Jurkat, Clone E6-1 (cell line): ENCODE measurements at places on chromosomes 4 and X.
A peak's percentile ranks its signal among the peaks of the same experiment; 100 is the strongest.

DNA sequence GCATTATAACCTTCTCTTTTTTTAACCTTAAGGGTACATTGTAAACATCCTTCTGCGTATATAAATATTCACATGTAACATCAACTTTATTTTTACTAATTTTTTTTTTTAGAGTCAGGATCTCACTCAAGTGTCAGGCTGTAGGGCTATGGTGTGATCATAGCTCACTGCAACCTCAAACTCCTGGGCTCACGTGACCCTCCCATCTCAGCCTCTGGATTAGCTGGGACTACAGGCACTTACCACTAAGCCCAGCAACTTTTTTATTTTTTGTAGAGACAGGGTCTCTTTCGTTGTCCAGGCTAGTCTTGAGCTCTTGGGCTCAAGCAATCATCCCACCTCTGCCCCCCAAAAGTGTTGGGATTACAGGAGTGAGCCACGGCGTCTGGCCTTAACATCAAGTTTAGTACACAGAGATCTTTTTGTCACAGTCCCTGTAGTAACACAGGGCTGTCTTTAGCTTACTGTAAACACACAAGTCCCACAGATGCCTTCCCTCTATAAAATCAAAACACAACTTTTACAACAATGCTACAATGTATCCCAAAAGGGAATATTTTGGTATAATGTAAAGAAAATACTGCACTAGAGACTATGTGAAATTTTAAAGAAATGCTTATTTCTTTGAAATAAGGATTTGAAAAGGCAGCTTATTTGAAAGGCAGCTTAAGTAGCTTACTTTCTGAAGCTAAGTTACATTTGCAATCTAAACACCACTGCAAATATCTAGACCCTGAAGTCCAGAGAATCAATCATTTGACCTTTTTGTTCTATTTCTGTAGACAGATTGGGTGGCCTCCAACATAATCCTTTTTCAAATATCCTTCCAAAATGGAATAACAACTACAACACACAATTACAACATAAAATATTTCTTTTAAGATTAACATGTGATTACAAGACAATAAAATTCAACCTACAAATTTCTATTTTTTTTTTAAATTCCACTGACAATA is 116.0 kb downstream of the APBB2 start:
- DNase-seq: no peak

DNA sequence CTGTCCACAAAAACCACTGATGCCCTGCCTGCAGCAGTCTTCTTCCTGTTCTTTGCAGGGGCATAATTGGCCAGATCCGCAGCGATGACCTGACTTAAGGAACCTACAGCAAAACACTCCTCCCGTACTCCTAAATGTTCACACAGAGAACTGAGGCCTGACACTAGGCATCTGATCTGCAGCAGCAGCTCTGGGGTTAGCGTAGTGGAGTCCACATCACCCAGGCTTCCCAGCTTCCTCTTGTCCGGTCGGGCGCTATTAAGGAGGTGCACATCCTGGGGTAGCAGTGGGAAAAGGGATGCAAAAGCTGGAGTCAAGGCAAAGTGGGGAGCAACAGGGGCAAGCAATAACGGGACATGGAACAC is 758 bp downstream of the SCFD2 start:
- no peak for DNase-seq

DNA sequence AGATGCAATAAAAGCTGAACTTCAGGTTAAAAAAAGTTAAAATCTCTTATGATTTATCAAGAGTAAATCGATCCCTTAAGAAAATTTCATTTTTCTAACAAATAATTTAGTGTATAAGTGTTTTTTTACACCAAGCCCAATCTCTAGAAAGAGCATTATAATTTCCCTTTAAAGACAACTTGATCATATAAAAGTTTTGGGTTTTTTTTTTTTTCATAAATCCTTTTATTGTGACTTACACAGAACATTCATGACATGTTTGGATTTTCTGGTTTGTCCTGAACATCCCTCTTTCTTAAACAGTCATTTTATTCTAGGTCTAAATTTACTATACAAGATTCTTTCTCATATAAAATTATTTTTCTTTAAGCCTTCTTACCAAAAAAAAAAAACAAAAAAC is 6.5 kb downstream of the ZNF721 start:
- DNase-seq: no peak

DNA sequence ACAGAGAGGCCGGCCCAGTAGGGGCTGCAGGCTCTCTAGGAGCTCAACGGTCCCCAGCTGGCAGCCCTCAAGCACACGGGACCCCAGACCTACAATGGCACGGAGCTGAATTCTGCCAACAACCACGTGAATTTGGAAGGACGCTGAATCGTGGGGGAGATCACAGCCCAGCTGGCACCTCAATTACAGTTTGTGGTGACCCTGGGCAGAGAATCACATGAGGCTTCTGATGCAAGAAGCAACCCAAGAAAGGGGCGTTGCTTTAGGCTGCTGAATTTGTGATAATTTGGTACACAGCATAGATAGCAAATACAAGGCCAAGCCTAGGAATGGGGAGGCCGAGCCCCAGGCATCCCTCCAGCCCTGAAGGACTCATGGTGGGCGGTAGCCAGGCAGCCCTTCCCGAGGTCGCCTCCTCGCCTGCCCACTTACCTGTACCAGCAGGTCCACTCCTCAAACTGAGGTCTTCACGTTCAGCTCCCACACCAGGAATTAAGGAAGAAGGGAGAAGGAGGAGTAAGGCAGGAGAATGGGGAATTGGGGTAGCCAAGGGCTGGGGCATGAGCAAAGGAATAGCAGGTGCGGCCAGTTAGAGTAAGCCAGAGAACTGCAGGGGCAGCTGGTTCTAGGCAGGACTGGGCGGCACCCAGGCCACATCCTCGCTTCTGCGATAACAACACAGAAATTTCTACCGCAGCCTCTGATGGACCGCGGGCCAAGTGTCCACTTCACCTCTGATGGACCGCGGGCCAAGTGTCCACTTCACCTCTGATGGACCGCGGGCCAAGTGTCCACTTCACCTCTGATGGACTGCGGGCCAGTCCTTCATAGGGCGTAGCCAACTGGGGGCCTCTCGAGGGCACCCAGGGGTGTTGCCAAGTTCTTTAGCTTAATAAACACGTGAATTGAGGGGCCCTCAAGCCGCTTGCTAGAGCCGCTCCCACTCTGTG is 23.4 kb upstream of the HTRA3 start:
- DNase-seq: no peak

DNA sequence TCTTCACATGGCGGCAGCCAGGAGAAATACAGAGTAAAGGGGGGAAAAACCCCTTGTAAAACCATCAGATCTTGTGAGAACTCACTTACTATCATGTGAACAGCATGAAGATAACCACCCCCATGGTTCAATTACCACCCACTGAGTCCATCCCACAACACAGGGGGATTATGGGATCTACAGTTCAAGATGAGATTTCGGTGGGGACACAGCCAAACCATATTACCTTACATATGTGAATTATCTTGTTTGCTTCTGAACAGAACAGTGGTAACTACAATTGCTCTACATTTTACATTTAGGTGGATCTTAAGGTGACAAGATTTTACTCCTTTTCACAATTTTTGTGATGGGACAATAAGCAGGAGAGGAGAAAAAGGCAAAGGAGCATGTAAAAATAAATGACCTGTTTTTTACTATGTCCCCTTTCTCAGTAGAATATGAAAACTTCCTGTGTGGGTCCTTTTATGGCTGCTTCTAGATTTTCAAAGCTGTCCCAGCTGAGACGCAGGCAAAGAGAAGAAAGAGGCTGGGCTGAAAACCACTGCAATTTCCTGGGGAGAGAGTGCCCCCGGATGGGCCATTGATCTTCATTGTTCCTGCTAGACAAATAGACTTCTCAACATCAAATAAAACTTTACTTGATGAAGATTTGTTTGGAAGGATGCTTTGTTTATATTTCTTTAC is 45.9 kb upstream of the PGM2 start:
- peak; percentile 92 for DNase-seq

- no peak for DNase-seq
Measured at GRCh38 chr4:20570981-20571715, 129.1 kb upstream of the PACRGL start.

DNA sequence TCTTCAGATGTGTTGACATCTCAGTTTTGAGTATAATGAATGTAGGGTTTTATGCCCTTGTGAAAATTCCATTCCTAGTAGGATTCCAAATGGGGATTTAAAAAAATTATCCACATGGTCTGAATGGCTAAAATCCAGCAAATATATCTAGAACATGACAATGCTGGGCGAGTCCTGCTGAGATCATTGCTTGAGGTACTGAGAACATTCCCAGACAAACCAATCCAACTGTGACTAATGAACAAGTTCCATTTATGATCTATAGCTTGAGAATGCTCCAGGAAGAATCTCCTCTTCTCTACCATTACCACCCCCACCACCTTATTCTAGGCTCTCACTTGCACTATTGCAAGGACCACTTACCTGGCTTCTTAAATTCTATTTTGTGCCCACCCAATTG is 77.2 kb upstream of the IL1RAPL2 start:
- DNase-seq: no peak

- DNase-seq: no peak
Measured at GRCh38 chr4:99843413-99843812, 26.8 kb downstream of the DAPP1 start.

- DNase-seq: no peak
Measured at GRCh38 chrX:105696870-105697269, 125.5 kb upstream of the NRK start.

- DNase-seq: no peak
Measured at GRCh38 chrX:154733066-154733425, 17.8 kb downstream of the GAB3 start.

DNA sequence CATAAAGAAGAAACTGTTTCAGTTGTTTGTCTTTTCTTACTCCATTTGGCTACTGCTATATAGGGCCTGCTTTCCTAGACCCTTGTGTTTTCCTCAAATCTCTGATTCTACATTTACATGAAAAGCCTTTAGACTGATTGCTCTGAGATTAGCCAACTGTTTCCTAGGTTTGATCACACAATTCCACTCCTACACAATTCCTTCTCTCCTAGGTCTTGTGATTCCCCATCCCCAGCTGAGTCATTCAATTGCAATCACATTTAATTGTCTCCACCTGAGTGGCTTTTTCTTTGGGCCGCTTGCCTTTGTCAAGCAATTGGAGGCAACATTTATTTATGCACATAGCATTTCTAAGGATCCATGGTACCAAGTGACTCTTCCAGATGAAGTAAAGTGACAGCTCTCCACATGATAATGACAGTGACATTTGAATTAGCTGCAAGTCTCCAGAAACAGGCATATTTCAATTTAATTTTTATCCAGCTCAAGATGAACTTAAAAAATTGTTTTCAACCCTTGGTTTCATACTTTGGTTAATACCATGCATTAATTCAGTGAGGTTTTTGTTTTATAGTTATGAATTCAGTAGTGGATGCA is 35.8 kb downstream of the ATXN3L start:
- DNase-seq: no peak

DNA sequence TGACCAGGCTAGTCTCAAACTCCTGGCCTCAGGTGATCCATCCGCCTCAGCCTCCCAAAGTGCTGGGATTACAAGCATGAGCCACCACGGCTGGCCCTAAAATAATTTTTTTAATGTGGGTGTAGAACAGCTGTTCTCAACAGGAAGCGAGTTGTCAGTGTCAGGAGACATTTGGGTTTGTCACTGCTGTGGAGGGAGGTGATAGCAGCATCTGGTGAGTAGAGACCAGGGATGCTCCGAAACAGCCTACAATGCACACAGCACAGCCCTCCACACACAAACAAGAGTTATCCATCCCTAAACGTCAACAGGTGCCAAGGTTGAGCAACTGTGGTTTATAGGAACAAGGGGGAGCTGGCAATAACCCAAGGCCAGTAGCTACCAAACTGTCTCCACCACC is 243.4 kb upstream of the STS start:
- DNase-seq: peak; percentile 18

- DNase-seq: no peak
Measured at GRCh38 chr4:184270808-184271413, 53.2 kb upstream of the ENPP6 start.

DNA sequence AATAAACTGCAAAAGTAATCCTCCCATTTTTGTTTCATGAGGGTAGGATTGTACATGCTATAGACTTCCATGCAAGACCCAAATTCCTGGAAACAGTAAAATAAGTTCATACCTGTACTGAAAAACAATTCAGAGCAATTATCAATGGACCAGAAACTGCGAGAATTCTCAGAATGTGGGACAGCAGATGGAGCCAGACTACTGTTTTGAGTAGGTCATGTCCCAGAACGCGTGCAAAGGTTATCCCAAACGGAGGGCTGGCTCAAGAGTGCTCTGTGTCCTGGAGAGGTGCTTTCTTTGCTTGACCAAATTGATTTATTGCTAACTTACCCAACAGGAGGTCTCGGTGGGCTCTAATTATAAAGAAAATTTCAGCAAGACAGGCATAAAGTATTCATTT is 1.7 kb upstream of the MAGEH1 start:
- DNase-seq: no peak

DNA sequence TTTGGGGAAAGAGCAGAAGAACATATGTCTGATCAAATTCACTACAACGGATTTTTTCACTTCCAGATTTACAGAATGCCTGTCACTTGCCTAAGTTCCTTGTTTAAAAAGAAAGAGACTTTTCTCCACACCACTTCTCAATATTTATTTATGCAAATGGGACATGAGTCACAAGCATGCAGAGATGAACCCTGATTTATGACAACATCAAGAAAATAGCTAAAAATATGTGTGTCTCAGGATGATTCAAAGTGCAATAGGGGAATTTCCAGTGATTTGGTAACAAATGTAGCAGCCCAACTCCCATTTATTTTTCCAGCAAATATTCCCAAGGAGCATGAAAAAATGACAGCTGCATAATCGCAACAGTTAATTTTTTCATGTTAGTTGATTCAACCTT is 180.4 kb upstream of the FAT1 start:
- DNase-seq: no peak

DNA sequence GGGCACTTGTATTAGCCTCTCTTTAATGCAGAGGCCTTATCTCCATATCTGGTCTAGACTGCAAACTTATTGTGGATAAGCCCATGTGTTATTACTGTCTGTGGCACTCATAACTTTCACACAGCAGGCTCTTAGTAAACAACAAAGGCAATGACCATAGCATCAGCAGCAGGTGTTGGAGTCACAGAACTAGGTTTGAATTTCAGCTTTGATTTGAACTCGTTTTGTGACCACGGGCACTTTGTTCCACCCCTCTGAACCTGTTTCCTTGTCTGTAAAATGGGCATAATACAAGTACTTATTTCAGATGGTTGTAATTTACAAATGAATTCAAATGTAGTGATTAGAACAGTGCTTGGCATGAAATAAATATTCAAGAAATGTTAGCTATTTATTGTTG is 121.8 kb upstream of the C1GALT1C1 start:
- DNase-seq: no peak

DNA sequence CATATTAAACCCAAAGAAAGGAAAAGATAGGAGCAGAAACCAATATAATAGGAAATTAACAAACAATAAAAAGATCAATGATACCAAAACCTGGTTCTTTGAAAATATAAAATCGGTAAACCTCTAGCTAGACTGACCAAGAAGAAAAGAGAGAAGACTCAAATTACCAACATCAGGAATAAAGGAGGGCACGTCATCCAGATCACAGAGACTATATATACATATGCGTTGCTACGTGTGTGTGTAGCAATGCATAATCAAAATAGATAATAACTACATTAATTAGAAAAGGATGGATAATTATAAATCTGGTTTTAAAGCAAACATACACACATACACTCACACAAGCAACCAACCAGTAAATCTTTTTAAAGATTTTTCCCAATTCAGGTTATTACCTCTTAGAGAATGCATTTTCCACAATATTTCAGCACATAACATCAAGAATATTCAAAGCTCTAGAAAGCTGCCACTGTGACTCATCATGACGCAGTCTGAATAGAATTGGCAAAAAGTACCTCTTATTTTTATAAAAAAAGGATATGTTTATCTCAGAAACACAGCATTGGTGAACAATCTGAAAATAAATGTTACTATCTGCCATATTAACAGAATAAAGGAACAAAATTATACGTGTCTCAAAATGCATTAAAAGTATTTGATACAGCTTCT is 41.4 kb upstream of the USP9X start:
- DNase-seq: no peak
